Fibroblast of lung (primary cell): ENCODE measurements at places on chromosomes 12 and 14. TPM values are rescaled to one million over a fixed set of nuclear protein-coding genes. Genes with fewer than 3 reads are reported as not detected.

The ZC2HC1C gene
- total RNA-seq, result 1.5 and 1.8 TPM in 2 replicates

The HOXC12 gene
- total RNA-seq, result not detected in 2 replicates

The PPP1R36 gene
- 1.0 and 1.3 TPM in 2 replicates for total RNA-seq

The NRXN3 gene
- 0.51 and 0.83 TPM in 2 replicates for total RNA-seq

The SLC25A47 gene
- total RNA-seq, result under 0.01 TPM in 1 of 2 replicates, not detected in the other
